ENCODE measurements at places on chromosomes 12 and 14. TPM values are rescaled to one million over a fixed set of nuclear protein-coding genes. Genes with fewer than 3 reads are reported as not detected.

DNA sequence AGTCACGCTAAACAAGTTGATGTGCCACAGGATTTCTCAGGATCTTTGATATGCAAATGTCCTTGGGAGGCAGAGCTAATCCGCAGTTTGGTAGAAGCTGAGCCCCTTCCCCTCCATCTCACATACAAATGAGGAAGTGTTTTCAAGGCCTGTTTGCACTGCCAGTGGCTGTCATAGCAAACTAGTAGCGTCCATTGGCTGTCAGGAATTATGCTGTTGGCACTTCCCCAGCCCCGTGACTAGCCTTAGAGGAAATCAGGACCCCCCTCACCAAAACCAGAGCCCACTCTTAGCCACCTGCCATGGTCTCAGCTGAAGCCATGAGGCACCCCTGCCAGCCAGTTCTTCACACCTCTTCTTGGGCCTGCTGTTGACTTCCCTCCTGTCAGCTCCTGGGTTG is 253.9 kb downstream of the CACNA1C start:
- DNase-seq: no peak

- no peak for DNase-seq
Measured at GRCh38 chr14:32710731-32711680, 227.7 kb upstream of the NPAS3 start.

DNA sequence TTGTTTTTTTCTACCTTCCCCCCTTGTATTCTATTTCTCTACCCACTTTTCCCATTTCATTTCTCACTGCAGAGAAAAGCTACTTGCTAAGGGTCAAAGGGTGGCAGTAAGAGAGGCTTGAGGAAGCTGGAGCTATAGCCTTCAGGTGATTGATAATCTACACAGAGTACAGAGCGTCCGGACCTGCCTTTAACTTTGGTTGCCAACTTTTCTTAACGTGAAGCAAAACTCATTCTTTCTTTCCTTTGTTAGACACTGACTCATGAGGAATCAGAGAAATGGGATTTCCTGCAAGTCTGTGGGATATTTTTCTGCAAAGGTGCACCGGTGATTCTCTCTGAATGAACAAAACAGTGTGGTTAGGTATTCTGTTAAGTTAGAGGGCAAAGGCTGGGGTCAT is 133.3 kb downstream of the RMST start:
- no peak for DNase-seq

DNA sequence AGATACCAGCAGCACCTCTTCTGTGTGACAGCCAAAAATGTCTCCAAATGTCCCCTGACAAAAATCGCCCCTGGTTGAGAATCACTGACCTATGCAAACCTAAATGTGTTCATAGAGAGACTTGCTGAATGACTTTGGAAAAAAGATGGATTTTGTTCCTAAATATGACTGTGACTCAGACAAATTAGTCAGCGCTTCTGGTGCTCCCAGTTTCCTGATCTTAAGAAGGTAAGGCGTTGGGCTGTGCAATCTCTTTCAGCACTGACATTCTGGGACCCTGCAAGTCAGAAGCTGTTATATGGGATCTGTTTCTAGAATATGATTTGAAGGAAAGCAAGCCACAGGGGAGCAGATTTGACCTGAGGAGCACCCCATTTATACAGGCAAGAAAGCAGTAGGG is 90.6 kb upstream of the PWP1 start:
- DNase-seq: no peak

GRCh38 chr14:101499080-101499479 is 62.2 kb upstream of the DIO3 start:
- peak; percentile 68 for DNase-seq

DNA sequence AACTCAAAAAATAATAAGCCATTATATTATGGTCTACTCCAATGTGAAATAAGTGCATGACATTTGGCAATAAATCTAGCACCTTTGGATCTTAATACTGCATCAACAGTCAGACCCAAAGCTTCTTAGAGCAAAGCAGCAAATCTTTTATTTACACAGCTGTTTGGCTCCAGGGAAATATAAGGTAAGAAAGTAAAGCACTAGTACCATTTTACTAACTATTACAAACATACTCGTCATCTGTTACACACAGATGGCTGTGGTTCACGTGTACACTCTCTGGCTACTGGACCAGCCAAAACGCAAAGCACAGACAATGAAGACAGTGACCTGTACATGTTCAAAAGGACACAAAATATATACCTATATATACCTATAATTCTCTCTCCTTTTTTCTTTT is 2.8 kb downstream of the FGD6 start:
- DNase-seq: no peak

DNA sequence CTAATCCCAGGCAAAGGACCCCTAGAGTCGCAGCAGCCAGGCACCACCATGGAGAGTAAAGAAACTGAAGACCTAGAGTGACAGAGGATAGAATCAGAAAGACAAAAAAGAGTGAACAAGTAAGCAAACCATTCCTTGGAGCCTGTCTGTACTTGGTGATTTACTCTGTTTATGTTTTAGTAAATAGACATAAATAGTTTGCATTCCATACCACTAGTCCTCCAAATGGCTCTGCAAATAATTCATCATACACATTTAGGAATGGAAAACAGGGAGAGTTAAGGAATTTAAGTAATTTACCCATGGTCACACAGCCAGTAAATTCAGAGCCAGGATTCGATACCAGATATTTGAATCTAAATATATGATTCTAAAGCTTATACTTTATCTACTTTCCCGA is 2.8 kb downstream of the OLR1 start:
- no peak for DNase-seq

GRCh38 chr14:63642656-63643382 is 1.1 kb upstream of the WDR89 start:
- no peak for DNase-seq

DNA sequence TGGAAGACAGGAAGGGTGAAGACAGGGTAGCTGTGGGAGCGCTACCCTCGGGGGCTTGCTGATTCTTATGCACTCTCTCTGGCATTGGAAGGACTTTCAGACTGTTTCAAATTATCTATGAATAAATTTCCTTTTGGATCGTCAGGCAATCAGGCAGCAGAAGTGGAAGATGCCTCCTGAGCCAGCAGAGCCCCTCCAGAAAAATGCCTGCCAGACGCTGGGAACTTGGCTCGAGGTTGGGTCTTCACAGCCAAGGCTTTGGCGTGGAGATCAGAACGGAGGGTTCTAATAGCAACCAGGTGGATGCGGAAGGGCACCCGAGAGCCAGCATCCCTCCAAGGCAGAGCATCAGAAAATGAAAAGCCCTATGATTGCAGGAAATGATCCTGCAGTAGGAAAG is 119.2 kb upstream of the RFLNA start:
- DNase-seq: no peak

GRCh38 chr12:93198086-93198485 is 179.6 kb upstream of the NUDT4 start:
- DNase-seq: no peak

GRCh38 chr14:34336501-34336900 is 125.5 kb downstream of the SPTSSA start:
- DNase-seq: no peak

GRCh38 chr14:76525106-76525821 is 149.3 kb downstream of the ESRRB start:
- no peak for DNase-seq

- DNase-seq: no peak
Measured at GRCh38 chr14:65805113-65805473, 392.6 kb downstream of the FUT8 start.

- no peak for DNase-seq
Measured at GRCh38 chr14:76971549-76971948, 57.0 kb downstream of the IRF2BPL start.

GRCh38 chr12:52914576-52915121 is 9.8 kb upstream of the KRT8 start:
- no peak for DNase-seq

DNA sequence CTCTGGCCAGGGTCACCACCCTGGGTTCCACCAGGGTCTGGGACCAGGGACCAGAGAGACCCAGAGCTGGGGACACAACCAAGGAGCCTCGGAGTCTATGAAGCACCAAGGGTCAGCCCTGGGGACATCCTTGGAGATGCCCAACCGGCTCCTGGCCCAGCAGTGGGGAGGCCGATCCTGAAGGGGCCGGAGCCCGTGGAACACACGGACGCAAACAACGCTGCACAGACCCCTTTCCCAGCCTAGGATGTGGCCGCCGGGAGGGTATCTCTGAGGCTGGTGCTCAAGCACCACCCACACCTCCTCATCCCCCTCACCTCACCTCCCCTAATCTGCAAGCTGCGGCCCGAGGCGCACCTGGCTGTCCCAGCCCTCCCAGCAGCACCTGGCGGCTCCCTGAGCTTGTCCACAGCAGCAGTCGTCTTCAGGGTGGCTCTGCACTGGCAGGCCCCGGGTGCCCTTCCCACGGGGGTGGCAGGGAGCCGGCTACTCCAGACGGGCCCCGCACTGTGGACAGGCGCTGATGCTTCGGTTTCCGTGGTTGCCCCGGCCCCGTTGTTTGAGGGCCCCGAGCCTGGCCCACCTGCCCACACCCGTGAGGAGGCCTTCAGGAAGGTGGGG is 146.8 kb upstream of the C14orf180 start:
- DNase-seq: no peak

DNA sequence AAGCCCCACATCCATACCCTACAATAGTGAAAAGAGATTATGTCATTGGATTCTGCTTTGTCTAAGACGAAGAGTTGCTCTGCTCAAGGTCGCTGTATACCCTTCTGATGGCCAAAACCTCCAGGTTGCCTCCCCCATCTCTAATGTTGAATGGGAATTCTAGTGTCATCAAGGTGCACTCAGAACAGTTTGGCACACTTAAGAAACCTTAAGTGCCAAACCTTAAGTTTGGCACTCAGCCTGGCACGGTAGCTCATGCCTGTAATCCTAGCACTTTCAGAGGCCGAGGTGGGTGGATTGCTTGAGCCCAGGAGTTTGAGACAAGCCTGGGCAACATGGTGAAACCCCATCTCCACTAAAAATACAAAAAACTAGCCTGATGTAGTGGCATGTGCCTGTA is 1245.6 kb upstream of the SEL1L start:
- DNase-seq: no peak

GRCh38 chr14:24674204-24674970 is 40.4 kb upstream of the GZMB start:
- DNase-seq: no peak

DNA sequence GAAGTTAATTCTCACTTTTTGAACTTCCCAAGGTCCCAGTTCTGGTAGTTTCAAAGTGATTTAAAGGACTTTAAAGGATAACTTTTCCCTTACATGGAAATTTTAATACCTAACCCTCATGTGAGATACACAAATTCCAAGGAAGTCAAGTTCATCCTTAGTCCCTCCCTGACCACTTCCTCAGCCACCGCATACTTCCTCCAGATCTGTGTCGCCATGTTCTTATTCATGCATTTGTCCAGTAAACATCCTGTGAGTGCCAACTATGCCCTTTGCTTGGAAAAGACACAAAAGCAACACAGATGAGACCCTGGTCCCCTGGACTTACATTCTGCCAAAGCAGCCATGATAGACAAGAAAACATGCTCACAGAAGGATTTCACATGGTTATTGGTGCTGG is 206.6 kb downstream of the KSR2 start:
- DNase-seq: no peak

DNA sequence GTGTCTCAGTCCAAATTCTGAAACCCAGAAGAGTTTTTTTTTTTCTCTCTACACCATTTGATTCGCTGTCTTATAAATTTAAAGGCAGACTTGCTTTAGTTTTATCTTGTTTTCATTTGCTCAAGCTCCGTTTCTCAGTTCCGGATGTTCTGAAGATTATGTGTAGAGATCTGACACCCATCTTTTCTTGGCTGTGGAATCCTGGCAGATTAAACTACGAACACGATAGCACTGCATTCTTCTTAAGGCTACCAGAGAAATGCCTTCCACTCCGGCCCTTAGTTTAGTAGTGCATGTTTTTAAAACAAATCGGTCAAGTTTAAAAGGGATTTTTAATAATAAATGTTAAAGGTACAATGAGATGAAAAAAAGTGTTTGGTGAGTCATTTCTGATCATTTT is 106.4 kb downstream of the LMO3 start:
- no peak for DNase-seq

DNA sequence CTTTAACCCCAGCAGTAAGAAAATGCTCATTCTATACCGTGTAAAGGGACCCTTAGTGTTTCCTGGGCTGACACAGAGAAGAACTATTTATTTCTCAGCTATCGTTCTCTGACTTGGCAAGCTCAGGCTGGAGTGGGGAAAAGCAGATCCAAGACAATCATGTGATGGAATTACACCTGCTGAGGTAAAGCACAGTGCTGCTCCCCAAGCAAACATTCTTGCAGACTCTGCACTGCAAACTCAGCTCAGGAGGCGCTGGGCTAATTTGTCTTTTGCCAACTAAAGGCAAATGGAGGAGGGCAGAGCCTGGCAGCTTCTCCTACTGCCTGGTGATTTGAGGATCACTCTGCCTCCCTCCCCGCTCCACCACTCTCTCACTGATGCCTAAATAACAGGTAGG is 57.8 kb upstream of the FUT8 start:
- no peak for DNase-seq

DNA sequence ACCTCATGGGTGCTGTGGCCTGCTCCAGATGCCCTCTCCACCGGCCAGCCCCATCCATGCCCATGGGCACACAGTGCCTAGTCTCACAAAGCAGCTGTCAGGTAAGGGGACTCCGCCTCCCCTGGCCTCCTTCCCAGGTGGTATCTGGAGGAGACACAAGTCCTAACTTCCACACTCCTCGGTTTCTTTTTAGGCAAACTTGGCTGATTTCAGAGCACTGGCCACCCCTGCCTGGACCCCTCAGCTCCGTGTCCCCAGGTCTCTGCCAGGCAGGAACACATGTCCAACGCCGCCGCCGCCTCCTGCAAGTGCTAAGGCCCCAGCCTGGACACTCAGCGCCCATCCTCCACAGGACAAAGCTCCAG is 324.1 kb upstream of the DIO3 start:
- no peak for DNase-seq

DNA sequence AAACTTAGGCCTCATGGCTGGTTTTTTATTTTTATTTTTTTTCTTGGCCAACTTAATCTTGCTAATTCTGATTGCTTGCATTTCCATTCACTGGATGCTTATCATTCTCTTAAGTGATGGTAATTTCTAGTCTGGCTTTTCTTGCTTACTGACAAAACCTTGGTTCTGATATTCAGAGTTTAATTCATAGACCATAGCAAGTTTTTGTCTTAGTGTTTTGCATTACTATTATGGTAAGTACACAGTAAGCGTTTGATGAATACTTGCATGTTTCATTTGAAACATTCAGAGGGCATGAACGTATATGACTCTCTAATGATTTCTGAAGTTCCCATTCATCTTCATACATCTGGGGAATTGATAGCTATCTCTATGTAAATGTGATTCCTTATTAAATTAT is 55.8 kb downstream of the GPHN start:
- DNase-seq: no peak

The LIN7A gene
- total RNA-seq: 0.92 TPM

The GAS2L3 gene
- total RNA-seq: 6.3 TPM

The LRRC23 gene
- 9.3 TPM for total RNA-seq

The GLT8D2 gene
- total RNA-seq: 38.8 TPM

The PALS1 gene
- total RNA-seq: 14.3 TPM

The AKT1 gene
- 143 TPM for total RNA-seq

The OASL gene
- not detected for total RNA-seq

The POTEM gene
- total RNA-seq: not detected

The VEZT gene
- 69.3 TPM for total RNA-seq

The RILPL2 gene
- total RNA-seq: 3.1 TPM

All from chondrocyte (in vitro differentiated cells).